Cardiac septum (tissue), 1 donor: ENCODE measurements at places on chromosomes 2 and 18. TPM values are rescaled to one million over a fixed set of nuclear protein-coding genes. Genes with fewer than 3 reads are reported as not detected.

The ASAP2 gene
- total RNA-seq = 11.8 TPM

The IL1B gene
- 0.48 TPM for total RNA-seq

The ZNF804A gene
- not detected for total RNA-seq

The KCNJ3 gene
- total RNA-seq = 3.4 TPM

The DNAJC5G gene
- 1.6 TPM for total RNA-seq

The FOXI3 gene
- not detected for total RNA-seq

The IL1A gene
- total RNA-seq = not detected

The ACVR1C gene
- total RNA-seq = 0.59 TPM

The TUBA3E gene
- 1.2 TPM for total RNA-seq
